ENCODE measurements at places on chromosomes 6 and 20. TPM values are rescaled to one million over a fixed set of nuclear protein-coding genes. Genes with fewer than 3 reads are reported as not detected.

DNA sequence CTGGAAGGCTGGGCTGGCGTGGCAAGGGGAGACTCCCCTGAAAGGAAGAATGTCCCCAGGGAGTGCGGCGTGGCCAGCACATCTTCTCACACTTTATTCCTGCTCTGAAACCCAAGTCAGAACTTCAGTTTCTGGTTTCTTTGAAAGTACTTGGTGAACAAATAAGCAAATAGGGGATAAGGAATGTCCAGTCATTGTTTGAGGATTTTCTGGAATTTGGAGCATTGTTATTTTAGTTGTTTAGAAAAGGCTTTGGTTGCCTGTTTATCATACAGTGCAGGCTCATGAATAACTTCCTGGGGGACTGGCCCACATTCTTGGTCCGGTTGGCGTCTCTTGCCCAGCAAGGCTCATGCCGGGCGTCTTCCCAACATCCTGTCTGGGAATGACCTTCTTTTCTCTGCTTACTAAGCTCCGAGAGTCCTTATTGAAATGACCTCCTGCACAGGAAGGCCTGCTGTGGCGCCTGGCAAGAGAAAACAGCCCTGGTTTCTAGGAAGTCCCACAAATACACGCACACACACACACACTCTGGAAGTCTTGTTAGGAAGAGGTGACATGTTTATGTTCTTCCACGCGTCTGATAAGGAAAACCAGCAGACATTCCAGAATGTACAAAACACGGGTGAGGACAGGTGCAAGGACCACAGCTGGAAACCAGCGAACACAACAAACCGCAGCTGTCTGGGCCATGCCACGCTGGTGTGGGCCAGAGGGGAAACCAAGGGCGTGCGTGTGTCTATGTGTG is 71.9 kb downstream of the TMEM170B start:
- DNase-seq = no peak

Gene CST4
- polyA plus RNA-seq = not detected

- DNase-seq = no peak
These were observed 169.8 kb downstream of the MMS22L start for GRCh38 chr6:97113170-97113569.

Gene NOX3
- polyA plus RNA-seq = 1.6 TPM

Gene DEFB124
- polyA plus RNA-seq = 0.48 TPM

- no peak for DNase-seq
These were observed 134.3 kb upstream of the MAN1A1 start for GRCh38 chr6:119483908-119484307.

Gene GJA10
- not detected for polyA plus RNA-seq

- DNase-seq = no peak
These were observed 36.8 kb downstream of the PPP1R3G start for GRCh38 chr6:5121956-5122355.
